ENCODE measurements at places on chromosomes 7 and 10.

DNA sequence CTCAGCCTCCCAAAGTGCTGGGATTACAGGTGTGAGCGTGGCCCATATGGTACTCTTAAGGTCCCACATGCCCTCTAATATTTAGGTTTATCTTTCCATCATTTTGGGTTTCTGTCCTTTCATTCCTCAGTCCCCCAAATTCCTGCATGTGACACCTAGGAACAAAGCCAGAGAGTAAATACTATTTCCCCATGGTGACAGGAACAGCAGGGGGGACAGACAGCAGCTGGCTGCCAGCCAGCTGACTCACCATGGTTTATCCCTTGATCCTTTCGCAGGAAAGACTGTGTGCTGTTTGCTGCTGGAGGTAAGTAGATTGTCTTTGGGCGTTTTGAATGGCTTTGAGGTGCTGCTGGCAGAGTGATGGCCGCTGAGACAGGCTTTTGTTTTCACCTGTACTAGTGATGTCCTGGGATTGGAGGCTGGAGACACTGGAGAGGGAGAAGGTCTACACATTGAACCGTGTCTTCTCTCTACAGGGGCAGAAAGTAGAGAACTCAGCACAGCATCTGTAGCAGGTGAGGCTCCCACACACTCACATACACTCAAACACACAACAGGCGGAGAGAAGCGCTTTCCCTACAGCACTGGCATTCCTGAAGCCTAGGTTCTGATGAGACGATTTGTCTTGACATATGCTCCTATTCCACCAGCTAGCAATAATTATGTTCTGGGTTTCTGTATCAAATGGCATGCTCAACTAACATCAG is 83.7 kb upstream of the EFCAB10 start:
- DNase-seq, result no peak

DNA sequence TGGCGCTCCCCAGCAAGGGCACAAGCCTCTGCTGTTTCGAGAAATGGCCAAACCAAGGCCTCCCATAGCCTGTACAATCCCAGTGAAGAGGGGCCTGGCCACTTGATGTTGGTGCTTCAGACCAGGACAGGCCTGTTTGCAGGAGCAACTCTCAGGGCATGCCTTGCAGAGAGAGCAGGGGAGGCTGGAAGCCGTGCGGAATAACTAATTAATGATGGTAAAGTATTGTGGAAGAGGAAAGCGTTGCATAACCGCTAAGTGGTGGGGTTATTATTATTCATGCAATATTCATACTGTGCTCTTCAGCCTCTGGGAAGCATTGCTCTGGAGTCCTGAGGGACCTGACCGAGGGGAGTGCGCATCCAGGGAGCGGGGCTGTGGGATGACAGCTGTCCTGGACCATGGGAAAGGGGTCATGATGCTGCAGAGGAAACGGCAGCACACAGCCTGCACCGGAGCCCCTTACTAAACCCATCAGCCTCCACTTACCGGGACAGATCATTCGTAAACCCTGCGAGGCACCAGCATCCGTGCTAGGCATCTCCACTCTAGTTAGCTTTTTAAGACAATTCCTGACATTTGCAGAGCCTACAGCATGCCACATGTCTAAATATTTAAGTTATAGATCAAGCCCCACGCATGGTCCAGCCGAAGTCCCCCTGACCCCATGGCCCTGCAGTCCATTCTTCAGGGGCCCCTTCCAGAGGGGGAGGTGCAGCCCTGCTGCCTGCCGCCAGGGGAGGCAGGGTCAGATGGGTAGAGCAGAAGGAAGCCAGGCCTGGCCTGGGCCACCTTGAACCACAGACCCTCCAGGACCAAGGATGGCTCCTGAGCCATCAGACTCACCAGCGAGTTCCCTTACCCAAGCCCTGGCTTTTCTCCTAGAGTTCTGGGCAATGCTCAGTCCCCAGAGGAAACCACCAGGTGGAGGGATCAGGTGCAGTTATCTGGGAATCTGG is 11.6 kb downstream of the TMEM273 start:
- no peak for DNase-seq

- DNase-seq, result no peak
These were observed 6.0 kb downstream of the ADCYAP1R1 start for GRCh38 chr7:31058122-31058521.

DNA sequence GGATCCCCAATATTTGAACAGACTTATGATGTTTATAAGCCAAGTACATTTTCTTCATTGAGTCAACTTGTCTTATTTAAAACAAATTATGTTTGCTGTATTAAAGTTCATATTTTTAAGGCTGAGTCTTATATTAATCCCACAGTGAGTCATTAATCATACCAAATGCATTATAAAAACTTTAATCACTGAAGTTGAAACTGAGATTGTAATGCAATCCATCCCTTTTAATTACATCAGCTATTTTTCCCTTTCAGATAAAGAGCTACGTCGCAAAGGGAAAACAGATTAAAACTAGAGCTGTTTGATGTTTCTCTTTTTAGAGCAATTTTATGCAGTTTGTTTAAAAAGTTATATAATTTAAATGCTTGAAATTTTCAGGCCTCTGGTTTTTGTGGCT is 183.0 kb downstream of the ARID5B start:
- no peak for DNase-seq

DNA sequence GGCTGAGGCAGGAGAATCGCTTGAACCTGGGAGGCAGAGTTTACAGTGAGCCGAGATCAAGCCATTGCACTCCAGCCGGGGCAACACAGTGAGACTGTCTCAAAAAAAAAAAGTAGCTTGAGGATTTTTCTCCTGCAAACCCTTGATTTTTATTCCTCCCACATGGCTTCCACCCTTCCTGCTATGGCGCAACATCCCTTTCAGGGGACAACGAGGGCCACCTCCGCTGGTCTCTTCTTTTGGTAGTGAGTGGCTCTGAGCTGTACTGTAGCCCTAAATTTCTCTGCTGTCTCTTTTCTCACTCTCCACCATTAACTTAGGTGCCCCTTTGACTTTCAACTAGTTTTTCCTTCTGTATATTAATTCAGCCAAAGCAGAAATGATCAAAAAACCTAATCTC is 113.4 kb downstream of the HIPK2 start:
- DNase-seq, result no peak

- no peak for DNase-seq
These were observed 75.3 kb downstream of the POLL start for GRCh38 chr10:101512738-101513137.

DNA sequence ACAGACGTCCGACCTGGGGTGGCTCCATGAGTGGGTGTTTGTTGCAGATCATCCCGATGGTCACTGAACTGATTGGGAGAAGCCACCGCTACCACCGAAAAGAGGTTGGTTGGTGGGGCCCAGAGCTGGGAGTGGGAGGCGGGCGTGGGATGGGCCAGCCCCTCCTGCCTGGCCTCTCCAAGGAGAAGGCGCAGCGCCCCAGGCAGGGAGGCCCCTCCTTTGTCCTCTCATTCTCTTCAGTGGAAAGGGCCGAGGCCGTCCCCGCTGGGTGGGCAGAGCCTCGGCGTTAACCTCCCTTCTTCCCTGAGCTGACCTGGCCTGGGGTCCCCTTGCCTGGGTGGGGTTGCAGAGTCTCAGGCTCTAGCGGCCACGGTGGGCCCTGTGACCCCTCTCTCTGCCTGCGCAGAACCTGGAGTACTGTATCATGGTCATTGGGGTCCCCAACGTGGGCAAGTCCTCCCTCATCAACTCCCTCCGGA is 5.2 kb downstream of the MTG1 start:
- DNase-seq, result no peak

DNA sequence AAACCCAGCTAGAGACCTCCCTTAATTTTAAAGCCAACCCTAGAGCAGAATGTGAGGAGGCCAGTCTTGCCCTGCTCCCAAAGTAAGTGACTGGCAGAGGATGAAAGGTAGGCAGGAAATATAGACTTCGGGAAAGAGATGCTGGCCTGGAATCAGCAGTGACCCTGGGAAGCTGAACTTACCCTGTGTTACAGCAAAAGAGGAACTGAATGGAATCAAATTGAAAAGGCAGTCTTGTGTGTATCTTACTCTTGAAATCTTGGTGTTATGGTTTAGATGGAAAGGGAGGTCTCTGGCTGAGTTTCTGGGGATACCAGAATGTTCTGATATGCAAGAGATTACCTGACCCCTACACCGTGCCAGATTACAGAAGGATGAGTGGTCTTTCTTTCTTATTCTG is 7.9 kb upstream of the CFAP43 start:
- DNase-seq, result no peak

DNA sequence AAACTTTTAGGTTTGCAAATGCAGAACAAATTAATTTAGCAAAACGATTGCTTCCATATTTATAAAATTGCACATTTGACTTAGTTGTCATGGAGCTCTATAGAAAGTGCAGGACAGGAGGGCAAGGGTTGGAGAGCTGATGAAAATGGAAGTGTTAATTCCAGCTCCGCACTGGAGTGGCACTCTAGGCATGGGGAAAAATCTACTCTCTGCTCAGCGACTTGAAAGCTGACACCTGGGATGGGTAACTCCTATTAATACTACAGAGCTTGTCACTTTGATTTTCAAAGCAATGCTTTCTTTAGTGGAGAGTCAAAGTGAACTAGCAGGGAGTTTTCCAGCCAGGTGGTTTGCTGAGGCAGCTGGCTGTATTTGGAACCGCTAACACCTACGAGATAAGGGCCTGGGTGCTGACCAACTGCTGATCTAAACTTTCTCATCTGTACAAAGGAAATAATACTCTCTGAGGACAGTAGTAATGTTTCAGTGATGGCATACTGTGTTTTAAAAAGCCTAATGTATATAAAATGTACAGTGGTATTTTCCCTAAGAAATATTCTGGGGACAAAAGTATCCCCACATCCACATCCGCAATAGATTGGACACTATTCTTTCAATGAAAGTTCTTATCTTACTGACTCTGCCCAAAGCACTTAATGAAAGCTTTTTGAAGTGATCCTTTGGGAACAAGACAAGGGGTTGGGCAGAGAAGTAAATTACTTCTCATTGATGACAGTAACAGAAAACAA is 444.3 kb downstream of the GPAM start:
- DNase-seq, result no peak

- no peak for DNase-seq
These were observed 3.0 kb upstream of the WNT2 start for GRCh38 chr7:117325836-117326235.

DNA sequence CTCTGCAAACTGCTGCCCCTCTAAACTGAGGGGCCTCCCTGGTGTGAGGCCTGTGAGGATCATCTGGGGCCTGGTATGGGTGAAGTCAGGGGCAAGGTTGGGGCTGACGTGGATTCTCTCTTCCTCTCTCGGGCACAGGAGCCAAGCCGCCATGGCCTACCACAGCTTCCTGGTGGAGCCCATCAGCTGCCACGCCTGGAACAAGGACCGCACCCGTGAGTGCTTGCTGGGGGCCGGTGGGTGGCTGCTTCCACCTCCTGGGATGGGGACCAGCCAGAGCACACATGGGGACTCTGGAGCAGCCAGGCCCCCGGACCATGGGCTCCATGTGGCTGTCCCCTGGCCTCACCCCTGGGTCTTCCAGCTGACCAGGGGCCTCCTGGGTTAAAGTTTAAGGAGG is 11.0 kb downstream of the ARPC1B start:
- no peak for DNase-seq

DNA sequence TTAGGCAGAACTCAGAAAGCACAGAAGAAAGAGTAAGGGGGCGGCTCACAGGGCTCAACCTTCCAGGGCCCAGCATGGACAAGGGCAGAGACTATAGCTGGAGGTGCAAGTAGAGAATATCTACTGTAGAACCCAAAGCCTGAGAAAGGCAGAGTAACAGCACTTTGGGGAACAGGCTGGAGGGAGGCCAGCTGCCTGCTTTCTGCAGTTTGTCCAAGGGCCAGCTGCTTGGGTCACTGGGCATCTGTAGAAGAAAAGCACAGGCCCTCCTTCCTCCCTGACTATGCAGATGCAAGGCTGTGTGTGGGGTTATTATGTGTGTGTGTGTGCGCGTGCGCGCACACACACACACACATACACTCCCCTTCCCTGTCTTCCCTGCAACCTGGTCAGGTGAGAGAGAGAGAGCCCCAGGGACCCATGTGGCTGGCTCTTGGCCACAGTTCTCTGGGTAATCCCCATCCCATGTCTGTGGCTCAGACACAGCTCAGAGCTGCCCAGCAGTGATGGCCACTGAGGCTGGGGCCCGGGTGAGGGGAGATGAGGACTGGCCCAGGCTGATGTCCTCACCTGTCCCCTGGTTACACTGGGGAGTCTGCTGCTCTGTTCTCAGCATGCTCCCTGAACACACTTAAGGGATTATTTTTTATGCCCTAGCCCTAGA is 9.0 kb downstream of the ADRA2A start:
- no peak for DNase-seq

DNA sequence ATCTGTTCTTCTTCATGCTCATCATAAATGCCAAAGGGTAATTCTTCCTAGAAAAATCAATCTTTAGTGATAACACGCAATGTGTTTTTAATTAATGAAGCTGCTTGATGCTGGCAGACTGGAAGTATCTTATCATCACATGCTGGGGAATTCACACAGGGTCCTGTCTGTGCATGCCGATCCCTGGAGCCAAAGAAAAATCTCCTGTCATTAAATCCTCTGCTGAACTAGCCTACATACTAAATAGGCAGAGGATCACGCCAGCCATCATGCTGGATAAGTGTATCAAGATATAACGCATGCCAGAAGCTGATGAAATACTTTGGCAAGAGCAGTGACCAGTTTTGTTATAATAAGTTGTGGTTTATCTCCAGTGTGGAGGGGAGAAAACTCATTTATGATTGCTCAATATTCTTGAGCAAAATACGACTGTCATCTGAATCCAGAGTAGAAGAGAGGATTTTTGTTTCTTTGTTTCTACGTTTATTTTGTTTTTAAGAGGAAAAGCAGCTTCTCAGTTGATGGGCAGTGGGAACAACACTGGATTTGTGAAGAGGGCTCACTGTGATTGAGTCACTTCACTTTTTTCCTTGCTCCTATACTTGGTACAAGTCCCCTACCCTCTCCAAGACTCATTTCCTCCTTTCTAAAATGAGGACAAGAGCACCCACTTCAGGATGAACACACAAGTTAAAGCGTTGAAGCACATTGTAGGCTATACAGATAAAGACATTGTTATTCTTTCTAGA is 649.1 kb downstream of the TNS3 start:
- DNase-seq, result no peak

DNA sequence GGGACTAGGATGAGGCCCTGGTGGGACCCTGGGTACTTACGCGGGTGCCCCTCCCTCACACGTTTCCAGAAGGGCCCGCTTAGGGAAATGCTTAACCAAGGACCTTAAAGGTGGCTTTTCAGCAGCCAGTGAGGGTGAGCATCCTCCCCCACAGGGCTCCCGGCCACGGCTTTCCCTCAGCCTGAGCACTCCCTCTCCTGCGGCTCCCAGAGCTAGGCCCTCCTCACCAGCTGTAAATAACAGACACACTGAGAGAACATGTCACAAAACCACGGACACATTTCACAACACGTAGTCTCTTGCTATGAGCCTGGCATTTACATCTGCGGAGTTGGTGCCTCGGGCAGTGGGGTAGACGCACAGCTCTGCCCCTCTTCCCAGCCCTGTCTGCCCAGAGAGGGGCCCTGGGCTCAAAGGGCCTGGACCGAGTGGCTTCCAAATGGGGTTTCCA is 25.2 kb downstream of the GRID1 start:
- DNase-seq, result no peak
